ENCODE measurements at places on chromosomes 6 and 20. TPM values are rescaled to one million over a fixed set of nuclear protein-coding genes. Genes with fewer than 3 reads are reported as not detected.

Gene NUS1
- polyA plus RNA-seq, result 53.7 TPM

Gene OR2H1
- polyA plus RNA-seq, result not detected

Gene FGD2
- polyA plus RNA-seq, result 1.4 TPM

Gene SOX18
- polyA plus RNA-seq, result 10.3 TPM

Gene CLDN20
- 0.55 TPM for polyA plus RNA-seq

Gene MATN4
- 0.20 TPM for polyA plus RNA-seq

Gene CCM2L
- polyA plus RNA-seq, result 7.0 TPM

Gene NKAPL
- polyA plus RNA-seq, result 2.3 TPM

Gene BEND6
- 4.1 TPM for polyA plus RNA-seq

Gene RAET1L
- not detected for polyA plus RNA-seq

Gene DDX39B
- 541 TPM for polyA plus RNA-seq

Gene SLC17A2
- 0.64 TPM for polyA plus RNA-seq

Gene AK9
- polyA plus RNA-seq, result 12.9 TPM

Gene TBC1D32
- polyA plus RNA-seq, result 12.1 TPM

Gene ZNF311
- 6.7 TPM for polyA plus RNA-seq

Gene CD93
- 46.5 TPM for polyA plus RNA-seq

Gene ATP9A
- polyA plus RNA-seq, result 62.9 TPM

Gene C20orf141
- not detected for polyA plus RNA-seq

DNA sequence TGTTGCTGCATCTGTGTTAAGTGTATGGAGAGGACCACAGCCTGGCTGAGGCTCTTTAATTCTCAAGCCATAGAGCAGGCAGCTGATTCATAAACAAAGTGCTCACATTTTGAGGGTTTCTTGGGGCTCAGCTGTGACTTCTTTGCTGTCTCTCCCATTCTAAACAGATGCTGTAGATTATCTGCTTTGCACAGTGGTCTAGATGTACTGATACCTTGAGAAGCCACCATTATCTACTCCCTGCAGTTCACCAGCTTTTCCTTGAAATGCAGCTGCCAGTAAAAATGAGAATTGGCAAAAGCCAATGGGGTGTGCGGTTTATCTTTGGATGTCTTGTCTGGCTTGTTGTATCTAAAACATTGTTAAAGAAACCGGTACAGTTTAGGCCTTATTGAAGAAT, 5.2 kb upstream of the CNR1 start:
- no peak for DNase-seq

DNA sequence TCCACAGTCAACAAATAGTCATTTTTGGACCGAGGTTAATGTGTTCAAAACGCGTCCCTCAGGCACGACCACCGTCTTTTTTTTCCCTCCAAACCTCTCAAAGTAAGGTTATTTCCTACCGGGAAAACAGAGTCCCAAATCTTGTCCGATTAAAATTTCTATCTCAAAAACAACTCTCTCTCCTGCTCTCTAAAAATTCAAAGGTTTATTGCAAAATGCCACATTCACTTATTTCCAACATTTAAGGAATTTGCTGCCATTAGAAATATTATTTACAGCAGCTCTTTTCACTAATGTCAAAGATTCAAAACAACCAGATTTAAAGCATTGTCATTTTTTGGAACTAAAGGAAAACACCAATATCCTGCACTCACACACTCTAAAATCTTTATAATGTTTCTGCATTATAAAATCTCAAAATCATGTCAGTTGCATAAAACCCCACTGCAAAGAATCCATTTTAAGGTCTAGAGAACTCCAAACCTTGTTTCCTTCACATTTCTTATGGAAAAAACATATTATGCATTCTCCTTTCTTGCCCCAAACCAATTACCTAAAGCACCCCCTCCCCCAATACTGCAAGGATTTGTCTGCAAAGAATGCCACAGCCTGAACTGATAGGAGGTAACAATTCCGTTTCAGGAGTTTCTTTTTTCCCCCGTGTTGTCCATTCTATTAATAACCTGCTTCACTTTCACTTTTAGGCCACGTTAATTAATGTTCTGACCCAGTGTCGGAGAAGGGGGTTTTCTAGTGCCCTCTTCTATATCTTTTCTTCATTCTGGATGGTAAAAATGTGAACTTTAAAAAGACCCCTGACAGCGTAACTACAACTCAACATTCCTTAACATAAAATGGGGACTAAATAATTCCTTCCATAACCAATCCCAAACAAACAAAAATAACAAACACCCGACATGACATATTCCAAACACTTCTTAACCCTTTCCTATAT, 1.4 kb downstream of the NRN1 start:
- DNase-seq, result no peak

- no peak for DNase-seq
Observed at GRCh38 chr6:153816366-153816765, 222.7 kb upstream of the OPRM1 start.

DNA sequence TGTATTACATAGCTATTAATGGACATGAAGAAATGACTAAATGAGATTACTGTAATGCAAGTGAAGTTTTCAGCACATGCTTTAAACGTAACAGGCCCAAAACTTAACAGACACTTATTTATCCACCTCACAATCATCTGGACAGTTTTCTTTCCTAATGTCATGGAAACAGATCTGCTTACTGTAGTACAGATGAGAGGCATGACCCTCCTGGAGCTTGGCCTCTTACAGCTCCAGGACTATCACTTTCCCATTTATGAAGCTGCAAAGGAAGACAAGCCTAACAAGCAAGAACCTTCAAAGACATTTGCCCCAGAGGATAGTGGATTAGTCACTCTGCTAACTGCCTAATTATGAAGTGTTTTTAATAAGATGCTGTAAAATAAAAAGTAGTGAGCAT, 419.3 kb downstream of the PHF3 start:
- no peak for DNase-seq

GRCh38 chr20:50726955-50727791, 4.2 kb upstream of the PARD6B start:
- no peak for DNase-seq

DNA sequence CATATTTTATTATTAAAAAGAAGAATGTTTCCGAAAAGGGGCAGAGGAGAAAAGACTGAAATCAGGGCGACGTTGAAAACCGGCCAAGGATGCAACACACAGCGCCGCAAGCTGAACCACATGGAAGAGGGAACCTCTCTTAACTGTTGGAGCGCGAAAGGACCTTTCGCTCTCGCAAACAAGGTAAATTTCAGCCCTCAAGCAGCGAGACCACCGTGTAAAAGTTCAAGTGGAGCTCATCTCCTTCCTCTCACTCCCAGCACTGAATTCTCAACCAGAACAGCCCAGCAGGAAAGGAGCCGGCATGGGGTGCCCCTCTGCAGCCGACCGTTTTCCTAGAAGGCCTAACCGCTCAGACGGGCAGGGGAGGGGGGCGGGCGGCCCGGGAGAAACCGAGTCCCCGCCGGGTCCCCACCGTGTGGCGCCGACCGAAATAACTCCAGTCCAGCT, 621 bp downstream of the GPR63 start:
- DNase-seq, result no peak

DNA sequence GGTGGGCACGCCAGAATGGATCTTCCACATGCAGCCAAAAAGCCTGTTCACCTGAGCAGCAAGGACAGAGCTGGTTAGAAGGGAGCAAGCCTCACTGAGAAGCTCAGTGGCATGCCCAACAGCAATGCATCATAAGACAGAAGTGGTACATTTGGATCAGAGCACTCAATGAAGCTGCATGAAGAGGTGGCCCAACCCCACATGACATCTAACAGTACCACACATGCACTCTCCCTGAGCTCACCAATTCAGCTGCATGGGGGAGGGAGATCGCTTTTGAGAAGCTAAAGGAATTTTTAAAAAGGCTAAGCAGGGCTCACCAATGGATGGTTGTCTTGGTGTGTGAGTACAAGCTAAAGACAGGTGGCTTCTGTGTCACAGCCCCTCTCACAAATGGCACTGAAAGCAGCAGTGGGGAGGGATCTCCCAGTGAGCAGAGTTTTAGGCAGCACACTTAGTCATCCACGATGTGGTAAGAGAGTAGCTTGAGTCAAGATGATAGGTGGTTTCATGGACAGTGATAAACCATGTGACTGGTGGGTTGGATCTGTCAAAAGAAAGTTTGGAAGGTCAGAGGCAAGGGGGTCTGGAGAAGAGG, 166.6 kb upstream of the TAB2 start:
- no peak for DNase-seq

GRCh38 chr20:63572788-63573646, 1.0 kb downstream of the HELZ2 start:
- DNase-seq, result no peak

DNA sequence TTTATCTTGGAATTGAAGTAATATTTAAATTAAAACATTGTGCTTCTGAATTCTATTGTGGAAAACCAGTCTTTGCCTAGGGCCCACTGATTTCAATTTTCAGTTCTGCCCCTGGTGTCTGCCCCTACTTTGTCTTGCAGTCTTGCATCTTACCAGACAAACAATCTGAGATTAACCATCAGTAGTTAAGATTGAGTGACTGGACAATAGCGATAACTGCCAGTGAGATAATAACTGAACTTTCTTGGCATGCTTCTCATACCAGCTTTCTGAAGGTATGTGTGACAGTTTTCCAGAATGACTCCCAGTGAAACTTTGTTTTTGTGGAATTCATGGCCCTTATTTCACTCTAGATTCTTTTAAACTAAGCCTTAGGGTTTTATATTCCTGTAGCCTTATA, 53.5 kb downstream of the KCNQ5 start:
- DNase-seq, result no peak

- no peak for DNase-seq
Observed at GRCh38 chr20:8901237-8902025, 167.5 kb upstream of the PLCB4 start.

DNA sequence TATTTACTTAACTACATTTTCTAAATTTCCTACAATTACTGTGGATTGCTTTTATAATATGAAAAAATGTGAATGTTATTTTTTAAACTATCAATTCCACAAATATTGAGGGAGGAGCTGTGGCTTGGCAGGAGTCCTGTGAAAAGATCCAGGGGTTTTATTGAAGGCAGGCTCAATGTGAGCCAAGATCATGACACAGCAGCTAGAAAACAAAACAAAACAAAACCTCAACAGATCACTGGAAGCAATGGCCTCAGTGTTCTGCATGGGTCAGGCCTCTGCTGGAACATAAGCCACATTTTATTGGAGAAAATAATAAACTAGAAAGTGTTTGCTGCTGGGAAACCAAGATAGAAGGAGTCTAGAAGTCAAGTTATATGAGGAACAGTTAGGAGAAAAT, 19.4 kb upstream of the RCAN2 start:
- no peak for DNase-seq

- DNase-seq, result no peak
Observed at GRCh38 chr6:74879234-74879633, 326.6 kb downstream of the COL12A1 start.

GRCh38 chr6:52533491-52533890, 43.4 kb downstream of the TRAM2 start:
- no peak for DNase-seq

GRCh38 chr6:6210994-6211393, 109.5 kb downstream of the F13A1 start:
- DNase-seq, result no peak

GRCh38 chr20:20440886-20441658, 73.2 kb downstream of the INSM1 start:
- DNase-seq, result no peak

DNA sequence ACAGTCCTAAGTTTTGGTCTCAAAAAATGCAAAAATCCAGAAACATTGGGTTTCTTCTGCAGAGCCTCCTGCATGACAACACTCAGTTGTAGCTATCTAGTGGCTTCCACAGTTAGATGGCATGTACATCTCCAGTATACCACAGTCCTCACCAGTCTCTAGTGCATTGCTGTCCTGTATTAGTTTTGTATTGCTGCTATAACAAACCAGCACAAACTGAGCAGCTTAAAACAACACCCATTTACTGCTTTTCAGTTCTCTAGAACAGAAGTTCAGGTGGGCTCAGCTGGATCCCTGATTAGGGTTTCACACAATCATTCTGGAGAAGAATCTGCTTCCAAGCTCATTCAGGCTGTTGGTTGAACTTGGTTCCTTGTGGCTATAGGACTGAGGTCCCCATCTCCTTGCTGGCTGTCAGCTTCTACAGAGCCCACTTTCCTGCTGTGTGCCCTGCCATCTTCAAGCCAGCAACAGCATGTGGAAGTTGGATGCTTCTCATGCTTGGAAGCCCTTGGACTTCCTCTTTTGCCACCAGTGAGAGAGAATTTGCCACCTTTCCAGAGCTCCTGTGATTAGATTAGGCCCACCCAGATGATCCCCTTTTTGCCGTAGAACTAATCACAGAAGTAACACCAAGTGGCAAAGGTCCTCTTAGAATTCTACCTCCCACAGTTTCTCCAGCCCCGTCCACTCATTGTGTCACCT, 48.9 kb upstream of the TBC1D7 start:
- no peak for DNase-seq
